ENCODE measurements at places on chromosomes 1 and 21. TPM values are rescaled to one million over a fixed set of nuclear protein-coding genes. Genes with fewer than 3 reads are reported as not detected.

The RAD54L gene
- 99.6 TPM for total RNA-seq

The TTLL7 gene
- total RNA-seq, result 12.9 TPM

The BARHL2 gene
- total RNA-seq, result not detected

The MRPL39 gene
- 37.1 TPM for total RNA-seq

The DUSP23 gene
- total RNA-seq, result 84.3 TPM

The EPHB2 gene
- total RNA-seq, result 2.8 TPM

The MAP1LC3C gene
- total RNA-seq, result 1.2 TPM

The FCRLB gene
- total RNA-seq, result 0.55 TPM

The MRAP gene
- total RNA-seq, result not detected

The SLC26A9 gene
- total RNA-seq, result 34.3 TPM

The SLFNL1 gene
- 0.73 TPM for total RNA-seq

The ARID1A gene
- total RNA-seq, result 74.2 TPM

The SLC35F3 gene
- total RNA-seq, result not detected

The TRPM2 gene
- total RNA-seq, result 1.3 TPM

The CA6 gene
- total RNA-seq, result not detected

The CHODL gene
- total RNA-seq, result 1.3 TPM

The FMO4 gene
- 0.89 TPM for total RNA-seq

The UTS2 gene
- 0.73 TPM for total RNA-seq

The ELOA gene
- total RNA-seq, result 54.0 TPM

The KANK4 gene
- 2.5 TPM for total RNA-seq

The KMO gene
- not detected for total RNA-seq

The AMPD1 gene
- not detected for total RNA-seq

The HAO2 gene
- 0.73 TPM for total RNA-seq

The AGT gene
- total RNA-seq, result 3.7 TPM
